ENCODE measurements at places on chromosomes 11 and 22. TPM values are rescaled to one million over a fixed set of nuclear protein-coding genes. Genes with fewer than 3 reads are reported as not detected.

C11orf87 gene
- polyA plus RNA-seq = 0.14 TPM

OR52I2 gene
- polyA plus RNA-seq = not detected

GRCh38 chr22:24407278-24407665 lies 20.1 kb upstream of the ADORA2A start:
- no peak for DNase-seq

GATD1 gene
- polyA plus RNA-seq = 15.0 TPM

PIH1D2 gene
- polyA plus RNA-seq = 1.5 TPM

OR52B2 gene
- polyA plus RNA-seq = not detected

GRCh38 chr11:112172362-112172994 lies 2.8 kb upstream of the BCO2 start:
- no peak for DNase-seq

DNA sequence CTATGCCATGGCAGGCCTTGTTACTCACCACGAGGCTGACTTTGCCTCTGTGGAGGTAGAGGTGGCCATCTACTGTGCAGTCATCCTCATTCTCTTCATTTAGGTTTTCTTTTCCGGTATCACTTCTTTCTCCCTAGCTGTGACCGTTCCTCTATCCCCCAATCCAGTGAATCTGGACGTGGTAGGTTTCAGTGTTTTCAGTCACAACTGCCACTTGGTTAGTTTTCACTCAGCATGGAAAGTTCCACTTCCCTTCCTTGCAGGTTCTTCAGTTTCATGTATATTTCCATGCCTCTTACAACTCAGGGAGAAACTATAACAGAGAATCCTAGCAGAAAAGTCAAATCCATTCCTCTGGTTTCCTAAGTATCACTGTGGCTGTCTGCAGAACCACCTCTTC lies 1.9 kb downstream of the HPS4 start:
- DNase-seq = no peak

DNA sequence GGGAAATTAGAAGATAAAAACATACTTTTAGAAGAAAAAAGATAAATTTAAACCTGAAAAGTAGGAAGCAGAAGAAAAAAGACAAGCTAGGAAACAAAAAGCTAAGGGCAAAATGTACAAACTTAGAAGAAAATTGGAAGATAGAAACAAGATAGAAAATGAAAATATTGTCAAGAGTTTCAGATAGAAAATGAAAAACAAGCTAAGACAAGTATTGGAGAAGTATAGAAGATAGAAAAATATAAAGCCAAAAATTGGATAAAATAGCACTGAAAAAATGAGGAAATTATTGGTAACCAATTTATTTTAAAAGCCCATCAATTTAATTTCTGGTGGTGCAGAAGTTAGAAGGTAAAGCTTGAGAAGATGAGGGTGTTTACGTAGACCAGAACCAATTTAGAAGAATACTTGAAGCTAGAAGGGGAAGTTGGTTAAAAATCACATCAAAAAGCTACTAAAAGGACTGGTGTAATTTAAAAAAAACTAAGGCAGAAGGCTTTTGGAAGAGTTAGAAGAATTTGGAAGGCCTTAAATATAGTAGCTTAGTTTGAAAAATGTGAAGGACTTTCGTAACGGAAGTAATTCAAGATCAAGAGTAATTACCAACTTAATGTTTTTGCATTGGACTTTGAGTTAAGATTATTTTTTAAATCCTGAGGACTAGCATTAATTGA lies 1.0 kb downstream of the MALAT1 start:
- DNase-seq = no peak

- DNase-seq = no peak
Measured at GRCh38 chr11:36631774-36632173, 33.7 kb upstream of the RAG2 start.

DNA sequence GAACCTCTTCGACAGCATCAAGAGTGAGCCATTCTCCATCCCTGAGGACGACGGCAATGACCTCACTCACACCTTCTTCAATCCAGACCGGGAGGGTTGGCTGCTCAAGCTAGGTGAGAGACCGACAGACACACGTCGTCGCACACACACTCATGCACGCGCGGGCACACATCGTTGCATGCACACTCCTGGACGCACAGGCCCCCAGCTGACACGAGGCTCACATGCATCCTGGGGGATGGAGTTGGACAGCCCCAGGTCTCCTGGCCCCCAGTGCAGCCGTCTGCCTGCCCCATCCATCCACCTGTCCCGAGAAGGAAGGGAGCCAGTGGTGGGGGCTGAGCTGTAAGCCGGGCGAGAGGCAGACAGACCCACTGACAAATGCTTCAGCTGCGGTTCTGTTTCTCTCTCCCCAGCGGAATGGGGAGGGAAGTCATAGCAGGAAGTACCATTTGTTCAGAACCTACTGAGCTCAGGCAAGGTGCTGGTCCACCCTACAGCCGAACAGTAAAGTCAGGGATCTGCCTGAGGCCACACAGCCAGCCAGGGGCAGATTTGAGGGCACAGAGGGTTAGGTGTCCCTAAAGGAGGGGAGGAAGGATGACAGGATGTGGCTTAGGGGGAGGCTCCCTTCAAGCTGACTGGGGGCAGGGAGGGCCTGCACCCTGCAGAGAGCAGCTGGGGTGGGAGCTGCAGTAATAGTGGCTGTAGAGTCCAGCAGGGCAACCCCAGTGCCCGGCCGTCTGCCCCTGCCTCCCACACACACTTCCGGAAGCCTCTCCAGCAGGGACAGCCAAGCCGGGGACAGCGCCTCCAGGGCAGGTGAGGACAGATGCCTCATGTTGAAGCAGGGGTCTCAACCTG lies 27.1 kb downstream of the CYTH4 start:
- no peak for DNase-seq

FXYD6 gene
- polyA plus RNA-seq = 21.4 TPM

PDGFB gene
- polyA plus RNA-seq = 0.12 TPM

DNA sequence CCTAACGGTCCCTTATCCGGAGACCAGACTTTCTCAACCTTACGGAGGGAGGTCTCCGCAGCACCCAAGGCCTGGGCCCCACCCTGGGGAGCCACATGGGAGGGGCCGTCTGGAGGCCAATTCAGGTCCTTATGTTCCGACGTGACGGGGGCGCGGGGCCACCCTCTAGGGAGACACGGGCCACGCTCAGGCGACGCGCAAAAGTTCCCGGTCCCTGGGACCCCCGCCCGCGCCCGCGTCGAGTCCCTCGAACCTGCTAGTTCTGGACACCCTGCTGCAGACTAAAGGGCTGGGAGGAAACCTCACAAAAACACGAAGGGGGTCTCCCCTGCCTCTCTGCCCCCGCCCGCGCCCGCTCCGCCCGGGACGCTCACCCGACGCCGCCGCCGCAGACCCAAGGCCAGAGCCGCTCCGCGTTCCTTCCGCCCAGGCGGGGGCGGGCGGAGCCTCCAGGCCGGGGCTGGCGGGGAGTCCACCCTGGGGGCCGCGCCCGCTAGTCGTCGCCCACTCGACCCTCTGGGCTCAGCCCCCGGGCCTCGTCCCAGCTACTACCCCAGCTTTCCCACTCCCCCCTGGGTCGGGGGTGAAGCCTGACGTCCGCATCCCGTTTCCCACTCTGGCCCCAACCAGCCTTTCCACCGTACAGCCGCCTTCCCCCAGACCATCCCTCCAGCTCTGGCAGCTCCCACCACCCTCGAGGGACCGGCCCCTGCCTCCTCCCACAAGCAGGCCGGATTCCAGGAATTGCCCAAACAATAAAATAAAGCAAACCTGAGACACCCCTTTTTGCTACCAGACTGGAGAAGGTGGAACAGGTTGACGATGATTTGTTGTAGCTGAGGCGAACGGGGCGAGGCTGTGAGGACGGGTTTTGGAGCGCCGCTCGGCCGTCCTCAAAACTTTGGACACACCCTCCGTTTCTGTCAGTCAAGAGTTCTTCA lies 2.7 kb downstream of the RNH1 start:
- no peak for DNase-seq

DNA sequence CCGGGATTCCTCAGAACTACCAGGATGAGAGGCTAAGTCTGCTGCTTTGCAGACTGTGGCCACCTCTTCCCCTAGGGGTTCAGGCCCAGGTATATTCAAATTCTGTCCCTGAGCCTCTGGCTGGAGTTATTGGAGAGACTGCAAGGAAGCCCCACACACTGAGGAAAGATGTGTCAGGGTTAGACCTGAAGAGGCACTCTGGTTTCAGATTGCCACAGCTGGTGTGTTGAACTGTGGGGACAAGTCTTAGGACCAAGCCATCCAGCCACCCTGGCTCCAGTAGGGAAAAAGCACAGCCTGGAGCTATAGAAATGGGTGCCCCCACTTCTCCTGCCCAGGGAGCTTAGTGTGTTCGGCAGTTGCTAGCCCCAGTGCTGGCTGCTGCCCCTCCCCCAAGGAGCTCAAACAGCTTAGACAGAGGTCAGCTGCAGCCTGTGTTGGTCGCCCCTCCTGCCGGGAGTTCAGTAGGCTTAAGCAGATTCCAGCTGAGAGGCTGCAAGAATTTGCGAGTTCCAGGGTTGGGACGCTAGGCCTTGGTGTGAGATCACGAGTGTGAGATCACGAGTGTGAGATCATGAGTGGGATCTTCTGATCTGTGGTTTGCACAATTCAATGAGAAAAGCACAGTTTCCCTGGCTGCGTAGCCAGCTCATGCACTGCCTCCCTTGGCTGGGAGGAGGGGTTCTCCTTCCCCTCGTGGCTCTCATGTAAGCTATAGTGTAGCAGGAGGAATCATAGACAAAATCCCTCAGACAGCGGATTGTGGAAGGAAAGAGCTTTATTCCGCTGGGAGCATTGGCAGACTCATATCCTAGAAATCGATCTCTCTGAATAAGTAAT lies 552.1 kb upstream of the CHORDC1 start:
- DNase-seq = no peak

- DNase-seq = no peak
Measured at GRCh38 chr11:85531191-85531897, 95.8 kb downstream of the DLG2 start.

DNA sequence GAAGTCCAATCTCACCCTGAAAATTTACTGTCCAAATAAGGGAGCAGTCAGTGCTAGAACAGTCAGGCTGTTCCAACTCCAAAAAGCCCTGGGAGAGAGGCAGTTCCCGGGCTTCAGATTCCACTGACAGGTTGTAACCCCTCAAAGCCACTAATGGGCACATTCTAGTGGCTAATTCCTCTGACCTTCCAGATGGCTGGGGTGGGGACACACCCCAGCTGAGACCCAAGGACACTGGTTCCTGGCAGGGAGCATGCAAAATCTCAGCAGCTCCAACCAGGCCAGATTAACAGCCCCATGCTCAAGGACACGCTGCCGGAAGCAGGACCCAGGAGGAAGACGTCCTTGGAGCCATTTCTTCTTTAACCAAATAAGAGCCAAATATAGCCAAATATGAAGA lies 92.7 kb downstream of the RPL27A start:
- DNase-seq = no peak

- DNase-seq = no peak
Measured at GRCh38 chr11:102467080-102467708, 14.6 kb upstream of the TMEM123 start.

DNA sequence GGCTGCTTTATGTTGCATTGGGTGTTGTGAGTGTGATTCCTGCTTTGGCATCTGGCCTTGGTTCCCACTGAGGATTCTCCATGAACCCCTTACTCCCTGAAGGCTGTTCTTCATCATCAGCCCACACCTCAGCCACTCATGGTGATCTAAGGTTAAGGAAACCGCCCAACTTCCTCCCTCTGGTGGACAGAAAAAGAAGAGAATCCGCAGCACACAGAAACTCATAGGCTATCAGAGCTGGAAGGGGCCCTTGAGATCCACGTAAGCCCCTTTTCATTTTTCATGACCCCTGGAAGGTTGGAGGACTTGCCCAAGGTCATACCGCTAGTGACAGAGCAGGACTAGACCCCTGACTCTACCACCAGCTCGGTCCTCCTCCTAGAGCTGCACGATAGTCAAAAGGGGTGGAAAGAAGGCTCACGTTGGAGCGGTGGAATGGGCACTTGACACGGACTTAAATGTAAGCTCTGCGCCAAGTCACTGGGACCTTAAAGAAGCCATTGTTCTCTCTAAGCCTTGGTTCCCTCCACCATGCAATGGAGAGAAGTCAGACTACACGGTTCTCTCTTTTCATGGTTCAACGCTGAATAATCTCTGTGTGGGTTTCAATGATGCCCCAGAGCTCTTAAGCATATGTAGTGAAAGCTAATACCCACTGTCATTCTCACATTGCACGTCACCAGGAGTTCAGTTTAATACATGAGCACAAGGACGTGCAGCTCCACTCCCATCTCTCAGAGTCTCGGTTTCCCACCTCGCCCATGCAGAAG lies 83.6 kb upstream of the CRTAM start:
- no peak for DNase-seq

HOATZ gene
- polyA plus RNA-seq = 0.24 TPM

FOLR1 gene
- 0.21 TPM for polyA plus RNA-seq

DNA sequence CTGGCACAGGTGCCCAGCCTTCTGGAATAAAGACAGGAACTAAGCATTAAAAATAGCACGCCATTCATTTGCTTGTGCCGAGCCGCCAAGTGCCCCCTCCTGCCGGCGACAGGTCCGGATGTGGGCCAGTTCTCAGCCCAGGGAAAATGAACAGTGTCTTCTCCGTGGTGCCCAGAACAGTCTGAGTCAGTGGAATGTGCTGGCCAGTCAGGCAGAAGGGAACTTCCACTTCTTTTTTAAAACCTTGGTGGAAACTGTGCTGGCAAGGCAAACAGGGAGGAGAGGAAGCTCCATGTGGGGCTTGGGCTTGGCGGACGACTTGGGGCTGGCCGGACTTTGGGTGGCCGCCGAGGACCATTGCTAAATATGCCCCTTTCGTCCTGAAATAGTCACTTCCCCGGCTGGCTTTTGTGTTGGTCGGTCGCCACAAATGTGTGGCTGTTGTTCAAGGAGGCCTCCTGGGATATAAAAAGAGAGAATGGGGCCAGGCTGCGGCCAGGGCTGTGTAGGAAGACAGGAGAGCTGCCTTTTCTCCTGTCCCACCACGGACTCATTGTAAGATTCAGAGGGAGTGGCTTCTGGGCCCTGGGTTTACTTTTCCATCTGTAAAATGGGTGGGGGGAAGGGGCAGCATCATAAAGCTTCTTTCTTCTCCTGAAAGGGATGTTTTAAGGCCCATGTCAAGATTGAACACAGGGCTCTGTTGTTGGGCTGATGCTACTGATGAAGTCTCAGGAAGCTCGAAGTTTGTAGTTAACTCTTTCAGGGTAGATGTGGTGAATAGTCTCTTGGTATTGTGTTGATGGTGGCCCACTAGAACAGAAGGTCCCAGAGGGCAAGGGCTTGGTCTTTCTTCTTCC lies 101.0 kb downstream of the PTPRJ start:
- DNase-seq = no peak

GRCh38 chr11:33128739-33129138 lies 32.5 kb downstream of the CSTF3 start:
- DNase-seq = no peak

DNA sequence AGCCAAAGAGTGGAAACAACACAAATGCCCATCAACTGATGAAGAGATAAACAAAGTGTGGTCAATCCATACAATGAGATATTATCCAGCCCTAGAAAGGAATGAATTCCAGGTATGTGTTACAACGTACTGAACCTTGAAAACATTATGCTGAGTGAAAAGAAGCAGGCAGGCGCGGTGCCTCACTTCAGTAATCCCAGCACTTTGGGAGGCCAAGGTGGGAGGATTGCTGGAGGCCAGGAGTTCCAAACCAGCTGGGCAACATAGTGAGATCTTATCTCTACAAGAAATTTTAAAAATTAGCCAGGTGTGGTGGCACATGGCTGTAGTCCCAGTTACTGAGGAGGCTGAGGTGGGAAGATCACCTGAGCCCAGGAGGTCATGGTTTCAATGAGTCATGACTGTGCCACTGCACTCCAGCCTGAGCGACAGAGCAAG lies 24.6 kb upstream of the TESMIN start:
- DNase-seq = no peak

GRCh38 chr11:111846636-111847035 lies 24.7 kb downstream of the ALG9 start:
- peak; percentile 63 for DNase-seq

Data from AG04450 (cell line).